AG09309 (cell line): ENCODE measurements at places on chromosomes 6 and 20.

DNA sequence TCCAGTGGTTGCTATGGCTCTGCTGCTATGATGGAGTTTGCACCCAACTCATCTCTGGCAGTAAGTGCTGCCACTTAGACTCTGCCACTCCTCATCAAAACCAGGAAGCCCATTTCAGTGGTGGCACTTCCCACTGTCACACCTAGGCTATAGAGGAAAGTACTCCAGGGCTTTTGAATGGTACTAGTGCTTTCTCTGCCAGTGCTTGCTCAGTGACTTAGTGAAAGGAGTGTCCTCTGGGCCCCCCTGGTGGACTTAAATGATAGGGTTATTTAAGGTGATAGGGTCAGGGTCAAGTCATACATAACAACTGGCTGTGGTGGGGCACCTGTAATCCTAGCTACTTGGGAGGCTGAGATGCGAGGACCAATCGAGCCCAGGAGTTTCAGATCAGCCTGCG is 22.8 kb downstream of the FITM2 start:
- no peak for DNase-seq

DNA sequence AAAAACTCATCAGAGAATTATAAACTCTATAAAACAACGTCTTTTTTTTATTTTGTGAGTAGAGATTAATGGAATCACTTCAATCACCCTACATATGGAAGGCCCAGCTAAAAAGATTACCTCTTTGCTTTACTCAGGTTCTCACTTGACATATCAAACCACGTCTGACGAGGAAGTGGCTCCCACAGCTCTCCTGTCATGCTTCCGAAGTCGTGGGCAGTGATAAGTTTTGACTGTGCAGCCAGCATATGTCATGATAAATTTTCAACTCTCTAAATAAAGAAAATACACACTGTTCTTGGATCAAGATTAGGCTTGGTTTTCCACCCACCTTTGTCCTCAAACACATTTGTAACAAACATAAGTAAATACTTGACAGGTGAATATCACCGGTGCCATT is 279.5 kb upstream of the RNF217 start:
- no peak for DNase-seq

- DNase-seq, result no peak
These were observed 93.7 kb upstream of the EDN1 start for GRCh38 chr6:12196326-12196936.

DNA sequence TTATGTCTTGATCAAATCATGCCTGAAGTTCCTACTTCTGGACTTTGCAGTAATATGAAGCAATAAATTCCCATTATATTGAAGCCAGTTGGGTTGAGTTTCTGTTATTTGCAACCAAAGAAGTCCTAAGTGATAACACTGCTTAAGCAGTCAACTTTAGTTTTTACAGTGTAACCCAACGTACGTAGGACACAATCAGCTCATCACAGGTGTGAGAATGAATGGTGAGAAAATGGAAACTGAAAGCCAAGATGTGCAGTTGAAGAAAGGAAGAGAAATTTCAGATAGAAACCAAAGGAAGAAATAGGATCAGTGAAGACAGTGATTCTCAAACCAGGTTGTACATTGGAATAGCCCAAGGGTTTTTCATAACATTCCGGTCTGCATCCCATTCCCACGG is 211.4 kb upstream of the ZFP64 start:
- DNase-seq, result no peak

- no peak for DNase-seq
These were observed 35.3 kb downstream of the CHMP4B start for GRCh38 chr20:33846291-33846935.

GRCh38 chr6:76264468-76264867 is 192.0 kb upstream of the IMPG1 start:
- no peak for DNase-seq

DNA sequence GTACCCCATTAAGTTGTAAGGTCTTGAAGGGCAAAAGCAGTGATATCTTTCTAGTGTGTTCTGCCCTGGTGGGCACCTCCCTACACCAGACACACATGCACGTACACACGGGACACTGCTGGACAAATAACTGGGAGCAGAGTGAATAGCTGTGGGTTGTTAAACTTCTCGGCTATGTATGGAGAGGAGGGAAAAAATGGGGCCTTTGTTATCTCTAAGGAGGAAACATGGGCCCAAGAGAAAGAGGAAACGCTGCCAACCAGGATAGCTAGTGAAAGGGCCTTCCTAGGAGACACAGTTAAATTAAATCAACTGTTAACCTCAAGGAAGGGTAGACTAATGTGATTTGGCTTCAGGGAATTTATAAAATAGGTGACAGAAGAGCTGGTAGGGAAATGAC is 169.7 kb downstream of the MYLK4 start:
- DNase-seq, result no peak

GRCh38 chr20:50467718-50468356 is 42.3 kb upstream of the PTPN1 start:
- no peak for DNase-seq
